Mucosa of gallbladder (tissue), 1 donor: ENCODE measurements at places on chromosomes 1 and 21. TPM values are rescaled to one million over a fixed set of nuclear protein-coding genes. Genes with fewer than 3 reads are reported as not detected.

TFF3 gene
- total RNA-seq = 1,342 TPM

DENND4B gene
- 65.2 TPM for total RNA-seq

GRCh38 chr1:199411506-199411905 is 616.0 kb upstream of the NR5A2 start:
- no peak for DNase-seq

DNA sequence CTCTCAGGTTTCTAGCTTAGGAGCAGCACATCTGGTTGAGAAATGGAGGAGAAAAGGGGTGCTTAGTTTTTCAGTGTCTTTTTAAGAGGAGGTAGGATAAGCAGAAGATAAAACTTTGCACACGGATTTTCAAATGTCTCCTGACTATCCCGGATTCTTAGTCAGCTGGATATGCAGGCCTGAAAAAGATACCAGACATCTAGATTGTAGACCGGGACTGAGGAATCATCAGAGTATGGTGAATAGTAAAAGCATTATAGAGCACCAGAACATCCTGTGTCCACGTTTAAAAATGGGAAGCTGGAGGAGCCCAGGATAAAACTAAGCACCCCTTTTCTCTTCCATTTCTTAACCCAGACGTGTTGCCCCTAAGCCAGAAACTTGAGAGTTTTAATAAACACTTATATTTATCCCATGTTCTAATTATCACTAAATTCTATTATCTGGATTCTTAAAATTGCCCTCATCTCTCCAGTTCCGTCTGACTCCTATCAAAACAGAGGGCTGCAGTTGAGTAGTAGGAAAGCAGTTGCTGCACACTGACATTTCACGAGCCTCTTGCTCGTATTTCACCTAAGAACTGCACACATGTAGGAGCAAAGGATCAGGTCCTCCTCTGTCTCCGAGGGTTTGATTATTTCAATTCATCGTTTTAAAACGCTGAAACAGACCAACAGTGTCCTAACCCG is 609 bp downstream of the PIGK start:
- DNase-seq = no peak

DNA sequence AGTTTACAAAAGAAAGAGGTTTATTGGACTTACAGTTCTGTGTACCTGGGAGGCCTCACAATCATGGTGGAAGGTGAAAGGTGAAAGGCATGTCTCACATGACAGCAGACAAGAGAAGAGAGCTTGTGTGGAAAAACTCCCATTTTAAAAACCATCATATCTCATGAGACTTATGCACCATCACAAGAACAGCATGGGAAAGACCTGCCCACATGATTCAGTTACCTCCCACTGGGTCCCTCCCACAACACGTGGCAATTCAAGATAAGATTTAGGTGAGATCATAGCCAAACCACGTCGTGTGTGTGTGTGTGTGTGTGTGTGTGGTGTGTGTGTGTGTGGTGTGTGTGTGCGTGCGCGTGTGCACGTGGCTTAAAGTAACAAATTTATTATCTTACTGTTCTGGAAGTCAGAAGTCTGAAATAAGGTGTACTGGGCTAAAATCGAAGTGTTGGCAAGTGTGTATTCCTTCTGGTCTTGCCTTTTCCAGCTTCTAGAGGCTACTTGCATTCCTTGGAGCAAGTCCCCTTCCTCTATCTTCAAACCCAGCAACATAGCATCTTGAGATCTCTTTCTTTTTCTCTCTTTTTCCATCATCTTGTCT is 48.1 kb upstream of the MPC2 start:
- no peak for DNase-seq
